ENCODE measurements at places on chromosomes 3 and 15.

DNA sequence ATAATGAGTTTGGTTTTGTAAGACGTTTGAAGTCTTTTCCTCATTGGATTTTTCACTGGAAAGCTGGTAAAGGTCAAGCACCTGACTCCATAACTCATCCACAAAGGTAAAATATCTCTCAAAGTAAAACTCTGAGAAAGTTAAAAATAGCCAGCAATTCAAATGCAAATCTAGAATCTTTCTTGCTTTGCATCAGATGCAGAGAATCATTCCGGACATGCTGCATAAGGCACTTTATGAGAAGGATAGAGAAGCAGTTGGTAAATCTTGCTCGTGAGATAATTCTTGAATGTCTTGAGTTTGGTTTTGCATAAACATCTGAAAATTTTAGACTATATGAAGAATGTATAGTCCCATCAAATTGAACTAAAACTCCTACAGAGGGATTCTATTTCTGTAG, 9.1 kb downstream of the KCNMB2 start:
- DNase-seq, result no peak

DNA sequence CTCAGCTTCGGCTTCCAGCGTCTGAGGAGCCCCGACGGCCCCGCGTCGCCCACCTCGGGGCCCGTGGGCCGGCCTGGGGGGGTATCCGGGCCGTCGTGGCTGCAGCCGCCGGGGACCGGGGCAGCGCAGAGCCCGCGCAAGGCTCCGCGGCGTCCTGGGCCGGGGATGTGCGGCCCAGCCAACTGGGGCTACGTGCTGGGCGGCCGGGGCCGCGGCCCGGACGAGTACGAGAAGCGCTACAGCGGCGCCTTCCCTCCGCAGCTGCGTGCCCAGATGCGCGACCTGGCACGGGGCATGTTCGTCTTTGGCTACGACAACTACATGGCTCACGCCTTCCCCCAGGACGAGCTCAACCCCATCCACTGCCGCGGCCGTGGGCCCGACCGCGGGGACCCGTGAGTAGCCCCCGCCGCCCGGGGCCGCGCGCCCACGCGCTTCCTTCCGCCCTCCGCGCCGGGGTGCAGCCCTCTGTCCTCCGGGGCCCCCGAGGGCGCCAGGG, 462 bp downstream of the EDEM1 start:
- DNase-seq, result peak; percentile 53

- DNase-seq, result no peak
These were observed 629.2 kb upstream of the ZNF385D start for GRCh38 chr3:22380253-22380652.

GRCh38 chr15:82108489-82109078, 62.8 kb upstream of the MEX3B start:
- DNase-seq, result peak; percentile 91

DNA sequence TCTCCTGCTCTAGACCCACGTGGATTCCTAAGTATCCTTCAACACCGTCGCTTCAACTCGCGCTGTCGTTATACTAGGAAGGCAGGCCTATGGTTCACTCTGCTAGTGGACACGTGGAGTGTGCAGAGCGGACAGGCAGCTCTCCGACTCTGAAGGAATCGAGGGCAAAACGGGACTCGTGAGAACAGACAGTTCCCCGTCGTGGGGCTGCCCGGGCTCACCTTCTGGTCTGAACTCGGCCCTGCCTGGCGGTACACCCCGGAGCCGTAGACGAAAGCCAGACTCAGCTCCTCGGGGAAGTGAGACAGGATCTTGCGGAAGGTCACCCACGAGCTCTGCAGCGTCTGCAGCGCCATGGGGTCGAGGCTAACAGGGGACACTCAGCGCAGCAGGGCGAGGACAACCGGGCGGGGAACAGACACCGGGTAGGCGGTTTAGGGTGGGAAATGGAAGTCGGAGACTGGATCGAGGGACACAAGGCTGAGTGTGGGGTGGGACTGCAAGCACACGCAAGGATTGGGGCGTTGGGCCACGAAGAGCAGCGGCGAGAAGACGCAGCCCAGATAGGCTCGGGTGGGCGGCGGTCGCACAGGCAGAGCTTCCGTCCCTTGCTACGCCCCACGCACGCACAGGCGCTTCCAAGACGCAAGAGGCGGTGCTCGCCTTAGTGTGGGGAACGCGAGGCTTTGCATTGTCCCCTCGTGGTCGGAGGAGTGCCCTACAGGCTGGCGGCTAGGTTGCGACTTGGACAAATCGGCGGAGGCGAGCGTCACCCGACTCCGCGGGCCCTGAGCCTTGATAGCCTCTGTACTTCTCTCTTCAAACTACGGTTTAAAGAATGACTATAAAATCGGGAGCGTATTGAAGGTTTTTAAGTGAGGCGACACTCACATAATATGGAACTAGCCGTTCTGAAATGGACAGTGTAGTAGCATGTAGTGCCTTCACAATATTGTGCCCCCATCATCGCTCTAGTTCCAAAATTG, at the start of gene TAMM41:
Gene TAMM41 (minus strand): TSS at position 605 of the 986 bp plus-strand sequence. CDS start 249 bp downstream, at position 356.
- peak; percentile 88 for DNase-seq

DNA sequence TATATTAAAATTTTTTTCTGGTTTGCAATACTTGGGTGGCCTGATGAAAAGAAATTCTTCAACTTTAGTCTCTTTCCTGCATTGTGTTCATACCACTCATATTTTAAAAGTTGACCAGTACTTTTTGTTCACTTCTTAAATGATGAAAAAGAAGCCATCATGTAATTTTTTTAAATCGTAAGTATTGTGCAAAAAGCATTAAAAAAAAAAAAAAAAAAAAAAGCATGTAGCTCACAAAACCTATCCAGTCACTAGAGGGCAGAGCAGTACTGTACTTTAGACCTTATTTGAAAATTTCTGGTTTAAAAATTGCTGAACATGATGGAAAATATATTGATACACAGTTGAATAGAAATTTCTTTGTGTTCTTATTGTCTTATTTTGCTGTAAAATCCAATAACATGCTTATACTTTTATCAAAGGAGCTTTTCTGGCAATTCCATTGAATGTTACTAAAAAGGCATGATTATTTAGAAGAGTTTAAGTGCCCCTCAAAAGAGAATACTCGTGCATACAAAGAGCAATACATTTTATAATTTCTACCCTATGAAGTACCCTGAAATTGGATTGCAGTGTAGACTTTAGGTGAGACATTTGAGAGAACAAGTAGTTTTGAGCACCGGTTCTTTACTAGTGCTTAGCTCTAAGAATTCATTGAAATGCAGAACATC, 137.7 kb downstream of the BBX start:
- no peak for DNase-seq

- peak; percentile 35 for DNase-seq
These were observed 24.1 kb upstream of the MRPL3 start for GRCh38 chr3:131526801-131527347.

Measured in HuH-7.5 (cell line).